ENCODE measurements at places on chromosomes 4 and X.

- no peak for DNase-seq
These were observed 152.3 kb downstream of the WDFY3 start for GRCh38 chr4:84814094-84814750.

- no peak for DNase-seq
These were observed 26.6 kb downstream of the MAOA start for GRCh38 chrX:43682726-43683125.

- no peak for DNase-seq
These were observed 205.7 kb upstream of the MAOA start for GRCh38 chrX:43450355-43450754.

DNA sequence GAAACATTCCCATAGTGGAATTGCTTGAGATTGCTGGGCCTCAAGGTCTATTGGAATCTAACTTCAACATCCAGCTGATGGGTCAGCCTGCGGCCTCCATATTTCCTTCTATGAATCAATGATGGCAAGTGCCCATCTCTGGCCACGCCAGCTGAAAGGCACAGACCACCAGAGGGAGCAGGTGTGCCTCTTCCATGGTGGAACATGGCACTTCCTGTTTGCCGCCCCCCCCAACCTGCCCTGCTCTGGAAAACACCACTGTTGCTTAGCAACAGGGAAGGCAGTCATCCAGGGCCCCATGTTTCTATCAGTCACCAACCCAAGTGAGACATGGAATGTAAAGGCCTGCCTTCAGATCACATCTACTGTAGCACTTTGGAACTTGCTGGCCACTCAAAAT, 11.6 kb downstream of the PAGE4 start:
- DNase-seq: peak; percentile 1

GRCh38 chr4:26784207-26784865, 76.3 kb upstream of the STIM2 start:
- DNase-seq: no peak

DNA sequence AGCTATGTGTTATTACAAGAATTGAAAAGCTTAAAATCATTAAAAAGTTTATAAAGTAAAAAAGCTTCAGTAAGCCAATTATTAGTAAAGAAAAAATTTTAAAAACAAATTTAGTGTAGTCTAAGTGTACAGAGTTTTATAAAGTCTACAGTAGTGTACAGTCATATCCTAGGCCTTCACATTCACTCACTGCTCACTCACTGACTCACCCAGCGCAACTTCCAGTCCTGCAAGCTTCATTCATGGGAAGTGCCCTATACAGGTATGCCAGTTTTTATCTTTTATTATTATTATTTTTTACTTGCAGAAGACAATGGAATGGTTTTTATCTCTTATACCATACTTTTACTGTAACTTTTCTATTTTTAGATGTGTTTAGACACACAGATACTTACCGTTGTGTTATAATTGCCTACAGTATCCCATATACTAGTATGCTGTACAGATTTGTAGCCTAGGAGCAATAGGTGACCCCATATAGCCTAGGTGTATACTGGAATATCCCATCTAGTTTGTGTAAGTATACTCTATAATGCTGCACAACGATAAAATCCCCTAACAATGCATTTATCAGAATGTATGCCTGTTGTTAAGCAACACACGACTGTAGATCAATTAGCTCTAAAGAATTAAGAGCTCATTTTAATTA, 230.7 kb downstream of the DCLK2 start:
- no peak for DNase-seq

GRCh38 chr4:185969657-185970056, 99.3 kb upstream of the TLR3 start:
- no peak for DNase-seq

GRCh38 chr4:12697970-12698369, 786.2 kb downstream of the RAB28 start:
- no peak for DNase-seq

- DNase-seq: no peak
These were observed 70.4 kb downstream of the LDB2 start for GRCh38 chr4:16827794-16828724.

GRCh38 chr4:92012899-92013867, 290.6 kb upstream of the GRID2 start:
- DNase-seq: no peak

DNA sequence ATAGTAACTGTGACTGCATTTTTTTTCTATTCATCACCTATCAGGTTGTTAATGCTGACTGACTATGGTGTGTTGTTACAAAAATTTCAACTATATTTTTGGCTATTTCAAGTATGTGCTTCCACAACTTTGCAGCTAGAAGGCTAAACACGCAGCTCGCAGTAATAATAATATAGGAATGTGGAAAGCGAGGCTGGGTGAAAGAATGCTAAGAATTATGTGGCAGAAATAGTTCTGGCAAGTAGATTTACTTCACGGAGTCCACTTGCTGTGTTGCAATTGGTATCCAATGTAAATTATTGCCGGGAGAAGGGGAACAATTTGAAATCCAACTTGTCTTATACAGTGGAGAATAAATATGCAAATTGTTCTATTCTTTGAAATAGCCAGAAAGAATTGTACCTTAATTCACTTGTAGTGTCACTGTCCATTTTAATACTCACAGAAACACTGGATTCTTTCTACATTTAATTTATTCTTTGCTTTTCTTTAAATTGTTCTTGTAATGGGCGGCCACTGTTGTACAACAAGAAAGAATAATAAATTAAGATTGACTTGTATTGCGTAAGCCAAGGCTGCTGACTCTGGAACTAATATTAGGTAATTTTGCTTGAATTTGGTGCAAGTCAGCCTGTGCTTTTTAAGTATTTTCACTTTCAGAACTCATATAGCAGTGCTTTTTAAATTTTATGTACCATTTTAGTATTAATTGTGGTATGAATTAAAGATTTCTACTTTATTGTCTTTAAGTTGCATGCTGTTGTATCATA, 154.9 kb downstream of the FRMPD4 start:
- no peak for DNase-seq

DNA sequence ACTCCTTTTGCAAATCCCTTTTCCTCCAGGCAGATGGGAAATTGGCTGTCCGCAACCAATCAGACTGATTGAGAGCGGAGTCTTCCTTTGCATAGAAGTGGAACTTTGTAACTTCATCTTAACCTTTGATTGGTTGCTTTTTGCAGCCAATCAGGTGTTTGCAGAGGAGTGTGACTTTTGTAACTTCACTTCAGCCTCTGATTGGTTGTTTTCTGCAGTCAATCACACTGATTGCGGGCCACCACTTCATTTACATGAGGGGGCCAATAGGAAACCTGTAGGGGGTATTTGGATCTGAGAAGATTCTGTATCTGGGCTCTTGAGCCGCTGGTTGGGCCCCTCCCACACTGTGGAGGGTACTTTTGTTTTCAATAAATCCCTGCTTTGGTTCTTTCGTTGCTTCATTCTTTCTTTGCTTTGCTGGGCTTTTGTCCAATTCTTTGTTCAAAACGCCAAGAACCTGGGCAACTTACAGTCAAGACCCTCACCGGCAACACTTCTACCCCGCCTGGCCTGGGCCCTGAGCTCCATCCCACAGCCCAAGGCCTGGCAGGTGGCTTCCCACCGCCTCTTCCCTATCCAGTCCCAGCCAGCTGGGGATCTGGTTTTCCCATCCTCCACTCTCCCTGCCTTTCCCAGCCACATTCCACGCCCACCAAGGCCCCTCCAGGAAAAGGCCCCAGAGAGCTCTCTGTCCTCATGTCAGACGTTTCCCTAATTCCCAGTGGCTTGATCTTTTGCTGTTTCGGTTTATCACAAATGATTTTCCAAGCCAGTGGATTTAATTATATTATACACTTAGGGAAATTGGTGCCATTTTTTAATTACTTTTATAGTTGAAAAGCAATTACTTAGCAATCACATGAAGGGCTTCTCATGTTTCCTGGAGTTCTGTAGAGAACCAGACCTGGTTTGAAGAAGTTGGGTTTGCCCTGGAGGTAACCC, 110.2 kb upstream of the STX18 start:
- no peak for DNase-seq

DNA sequence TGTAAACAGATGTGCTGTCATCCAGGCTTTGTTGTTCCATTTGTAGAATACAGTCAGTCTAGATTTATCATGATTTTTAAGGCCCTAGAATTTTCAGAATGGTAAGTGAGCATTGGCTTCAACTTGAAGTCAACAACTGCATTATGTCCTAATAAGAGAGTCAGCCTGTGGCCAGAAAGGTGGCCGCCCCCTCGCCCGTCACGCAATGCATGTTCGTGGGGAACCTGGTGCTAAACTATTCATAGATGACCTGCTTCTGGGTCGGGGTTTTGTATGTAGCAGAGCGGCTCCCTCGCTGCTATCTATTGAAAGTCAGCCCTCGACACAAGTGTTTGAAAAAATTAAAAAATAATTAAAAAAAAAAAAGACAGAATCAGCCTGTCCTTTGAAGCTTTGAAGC, 24.7 kb downstream of the USP53 start:
- DNase-seq: no peak

- DNase-seq: no peak
These were observed 47.3 kb upstream of the DOCK11 start for GRCh38 chrX:118448273-118448783.

DNA sequence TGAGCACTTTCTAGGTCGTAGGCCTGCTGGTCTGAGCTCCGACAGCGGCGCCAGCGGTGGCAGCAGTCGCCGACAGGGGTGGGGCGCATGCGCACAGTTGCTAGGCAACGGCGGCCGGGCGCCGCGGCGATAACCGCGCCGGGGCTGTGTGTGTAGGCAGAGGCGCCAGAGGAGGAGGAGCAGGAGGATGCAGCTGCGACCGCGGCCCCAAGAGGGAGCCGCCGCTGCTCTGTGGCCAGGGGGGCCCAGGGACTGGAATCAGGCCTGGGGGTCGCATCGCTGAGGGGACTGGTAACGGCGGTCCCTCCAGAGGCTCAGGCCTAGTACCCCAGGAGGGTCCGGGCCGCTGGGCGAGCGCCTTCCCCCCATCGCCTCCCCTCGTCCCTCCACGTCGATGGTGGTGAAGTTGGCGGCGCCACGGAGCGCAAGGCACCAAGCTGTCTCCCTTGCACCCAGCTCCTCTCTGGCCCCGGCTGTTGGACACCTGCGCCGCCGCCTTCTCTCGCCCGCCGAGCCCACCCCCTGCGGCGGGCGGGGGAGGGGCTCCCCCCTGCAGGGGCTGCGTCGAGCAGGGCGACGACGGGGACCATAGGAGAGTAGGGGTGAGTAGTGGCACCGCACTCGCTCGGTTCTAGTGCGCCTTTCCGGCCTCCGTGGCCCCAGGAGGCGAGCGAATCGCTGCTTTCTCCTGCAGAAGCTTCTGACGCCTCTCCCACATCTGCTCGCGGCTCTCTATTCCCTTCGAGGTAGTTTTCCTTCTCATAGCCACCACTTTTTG, 58.6 kb upstream of the ZC4H2 start:
- DNase-seq: peak; percentile 69

- DNase-seq: no peak
These were observed 1.1 kb downstream of the KLHL15 start for GRCh38 chrX:24025741-24026403.

- DNase-seq: peak; percentile 10
These were observed 113.8 kb downstream of the ADRA2C start for GRCh38 chr4:3879681-3880614.

- DNase-seq: no peak
These were observed 849.1 kb upstream of the SLIT2 start for GRCh38 chr4:19402581-19403065.

GRCh38 chr4:94889946-94890345, 132.2 kb downstream of the BMPR1B start:
- DNase-seq: no peak

DNA sequence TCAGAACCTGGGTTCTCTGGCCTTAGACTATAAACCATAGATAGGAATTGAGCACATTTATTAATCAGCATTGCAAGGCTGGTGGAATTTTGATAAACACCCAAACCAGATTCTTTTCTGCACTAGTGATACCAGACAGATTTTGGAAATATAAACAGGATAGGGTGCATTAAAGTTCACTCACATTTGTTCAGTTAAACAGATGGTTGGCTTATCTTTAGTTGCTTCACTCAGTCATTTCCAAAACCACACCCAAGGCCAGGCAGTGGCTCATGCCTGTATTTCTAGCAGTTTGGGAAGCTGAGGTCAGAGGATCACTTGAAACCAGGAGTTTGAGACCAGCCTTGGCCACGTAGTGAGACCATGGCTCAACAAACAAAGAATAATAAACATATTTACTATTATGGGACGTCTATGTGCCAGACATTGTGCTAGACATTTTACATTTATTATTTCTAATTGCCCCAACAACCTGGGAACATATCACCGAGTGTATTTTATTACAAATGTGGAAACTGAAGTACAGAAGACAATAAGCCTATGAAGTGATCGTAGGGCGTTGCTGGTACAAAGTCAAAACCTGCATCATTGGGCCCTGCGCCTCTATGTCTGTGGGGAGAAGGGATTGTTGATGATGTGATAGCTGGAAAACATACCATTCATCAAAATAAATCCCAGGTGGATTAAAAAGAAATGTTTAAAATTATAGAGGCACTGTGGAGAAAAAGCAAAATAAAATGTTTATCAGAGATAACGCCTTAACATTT, 15.0 kb downstream of the ADD1 start:
- no peak for DNase-seq

DNA sequence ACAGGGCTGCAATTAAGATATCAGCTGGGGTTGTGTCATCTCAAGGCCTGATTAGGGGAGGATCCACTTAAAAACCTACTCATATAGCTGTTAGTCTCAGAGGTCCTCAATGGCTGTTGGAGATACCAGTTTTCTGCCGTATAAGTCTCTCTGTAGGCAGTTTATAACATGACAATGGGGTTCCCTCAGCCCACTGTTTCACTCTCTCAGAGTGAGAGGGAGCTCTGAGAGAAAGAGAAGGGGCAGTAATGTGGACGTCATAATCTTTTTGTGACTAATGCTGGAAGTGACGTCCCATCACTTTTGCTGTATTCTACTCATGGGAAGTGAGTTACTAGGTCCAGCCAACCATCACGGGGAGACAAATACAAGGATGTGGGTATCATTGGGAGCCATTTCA, 70.3 kb downstream of the STIM2 start:
- no peak for DNase-seq

GRCh38 chrX:74431797-74432196, 10.5 kb downstream of the SLC16A2 start:
- no peak for DNase-seq

DNA sequence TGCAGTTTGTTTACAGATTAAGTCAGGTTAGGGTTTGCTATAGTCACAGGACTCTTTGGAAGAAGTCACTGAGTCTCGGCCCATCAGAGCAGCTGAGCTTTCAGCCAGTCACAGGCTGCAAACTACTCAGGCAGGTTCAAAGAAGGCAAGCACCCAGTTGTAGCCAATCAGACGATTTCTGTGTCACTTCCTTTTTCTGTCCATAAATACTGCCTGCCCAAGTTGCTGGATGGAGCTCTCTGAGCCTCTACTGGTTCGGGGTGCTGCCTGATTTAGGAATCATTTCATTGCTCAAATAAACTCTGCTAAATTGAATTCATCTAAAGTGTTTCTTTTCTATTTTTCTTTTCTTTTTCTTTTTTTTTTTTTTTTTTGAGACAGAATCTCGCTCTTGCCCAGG, 7.3 kb upstream of the SH3BP2 start:
- DNase-seq: no peak

Data from stimulated activated CD8-positive, alpha-beta memory T cell treated with anti-CD3 and anti-CD28 coated beads, Interleukin-4, amount 100 ng/mL, for 4 hours (primary cell).